Lower leg skin (tissue), 4 donors: ENCODE measurements at places on chromosomes 2 and 18.

GRCh38 chr2:228866044-228866443, 405.0 kb downstream of the PID1 start:
- DNase-seq = no peak

GRCh38 chr18:3689091-3689490, 239.1 kb downstream of the TGIF1 start:
- no peak for DNase-seq

DNA sequence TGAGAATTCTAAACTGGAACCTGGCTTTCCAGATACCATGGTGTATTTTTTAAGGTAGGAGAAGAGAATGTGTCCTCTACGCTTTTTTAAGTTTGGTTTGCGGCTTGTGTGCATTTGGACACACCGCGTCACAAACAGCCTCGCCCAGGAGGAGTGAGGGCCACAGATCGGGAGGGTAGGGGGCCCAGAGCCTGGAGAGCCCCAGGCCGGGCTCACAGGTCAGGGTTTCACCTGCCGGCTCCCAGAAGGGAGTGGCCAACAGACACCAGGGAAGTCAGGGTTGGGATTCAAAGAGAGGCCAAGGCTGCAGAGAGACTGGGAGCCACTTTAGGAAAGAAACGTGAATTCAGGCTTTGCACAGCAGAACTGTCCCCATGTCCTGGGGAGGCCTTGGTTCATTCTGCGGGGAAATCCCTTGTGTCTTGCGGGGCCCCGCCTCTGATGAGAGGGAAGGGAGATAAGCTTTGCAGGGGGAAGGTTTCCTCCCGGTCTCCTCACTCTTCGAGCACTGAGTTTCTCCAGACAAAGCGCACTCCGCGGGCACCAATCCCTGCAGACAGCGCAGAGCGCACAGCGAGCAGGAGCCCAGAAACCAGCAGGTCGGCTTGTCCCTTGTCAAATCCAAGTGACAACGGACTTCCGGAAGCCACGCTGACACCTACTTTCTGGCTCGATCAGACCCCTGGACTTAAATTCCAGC, 2.0 kb upstream of the TUBB6 start:
- DNase-seq = no peak

- no peak for DNase-seq
These were observed 37.7 kb downstream of the ZNF407 start for GRCh38 chr18:74635224-74635975.

- no peak for DNase-seq
These were observed 183.8 kb upstream of the CTAGE1 start for GRCh38 chr18:22601481-22601880.

DNA sequence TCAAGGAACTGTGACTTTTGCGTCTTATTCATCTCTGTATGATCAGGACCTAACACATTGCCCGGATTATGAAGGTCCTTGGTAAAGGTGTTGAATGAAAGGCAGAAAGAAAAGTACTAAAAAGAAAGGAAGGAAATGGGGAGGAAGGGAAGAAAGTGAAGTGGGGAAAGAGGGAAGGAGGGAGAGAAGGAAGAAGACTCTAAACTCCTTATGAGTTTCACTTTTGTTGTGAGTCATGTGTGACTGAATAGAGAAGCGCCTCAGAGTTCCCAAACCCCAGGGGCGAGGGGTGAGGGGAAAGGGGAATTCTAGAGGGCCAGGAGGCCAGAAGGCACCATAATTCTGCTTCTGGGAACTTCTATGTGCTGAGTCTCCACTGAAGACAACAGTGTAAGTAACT, 30.9 kb upstream of the OSBPL6 start:
- DNase-seq = no peak

- no peak for DNase-seq
These were observed 466.0 kb upstream of the TNP1 start for GRCh38 chr2:217325816-217326215.

GRCh38 chr2:68741805-68742306, 7.2 kb downstream of the ARHGAP25 start:
- DNase-seq = peak; percentile 80

DNA sequence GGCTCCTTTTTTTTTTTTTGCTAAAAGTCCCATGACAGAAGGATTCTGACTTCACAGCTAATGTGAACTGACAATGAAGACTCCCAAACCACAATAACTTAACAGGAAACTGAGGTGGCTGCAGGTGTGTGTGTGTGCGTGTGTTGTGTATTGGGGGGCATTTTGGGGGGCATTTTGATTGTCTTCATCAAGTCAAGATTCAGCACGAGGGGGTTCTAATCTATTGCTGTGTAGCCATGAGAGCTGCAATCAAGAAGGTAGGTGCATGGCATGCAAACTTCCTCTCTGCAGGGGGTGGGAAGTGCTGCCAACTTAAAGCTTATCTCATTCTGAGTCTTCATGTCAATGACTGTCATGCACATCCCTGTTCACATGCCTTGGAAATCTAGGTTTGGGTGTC, 25.2 kb downstream of the SPRED2 start:
- no peak for DNase-seq

DNA sequence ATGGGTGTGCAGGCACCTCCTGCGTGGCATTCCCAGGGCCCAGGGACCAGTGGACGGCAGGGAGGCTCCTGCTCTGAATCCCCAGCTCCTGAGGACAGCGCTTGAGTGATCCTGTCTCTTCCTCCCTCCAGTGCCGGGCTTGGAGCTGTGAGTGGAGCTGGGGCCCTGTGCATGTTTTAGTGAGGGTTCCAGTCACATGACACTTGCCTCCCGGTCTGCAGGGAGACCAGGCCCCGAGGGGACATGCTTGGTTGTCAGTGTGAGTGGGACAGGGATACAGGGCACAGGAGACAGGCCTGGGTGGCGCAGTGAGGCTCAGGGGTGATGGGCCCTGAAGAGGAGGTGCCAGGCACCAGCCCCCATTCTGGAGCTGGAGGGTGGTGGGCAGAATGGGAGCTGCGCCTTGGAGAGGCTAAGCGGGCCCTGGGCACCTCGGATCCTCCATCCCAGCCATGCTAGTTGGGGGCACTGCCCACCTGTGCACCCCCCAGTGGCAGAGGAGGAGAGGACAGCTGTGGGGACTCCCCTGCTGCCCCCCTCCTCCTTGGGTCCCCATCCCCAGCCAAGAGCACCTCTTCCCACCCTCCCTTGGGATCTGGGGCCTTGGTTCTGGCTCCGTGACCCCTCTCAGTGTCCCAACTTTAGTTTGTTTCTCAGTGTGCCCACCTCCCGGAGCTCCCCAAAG, 12.0 kb downstream of the ARHGEF4 start:
- no peak for DNase-seq

- DNase-seq = no peak
These were observed 61.1 kb downstream of the ASB1 start for GRCh38 chr2:238487652-238488346.

DNA sequence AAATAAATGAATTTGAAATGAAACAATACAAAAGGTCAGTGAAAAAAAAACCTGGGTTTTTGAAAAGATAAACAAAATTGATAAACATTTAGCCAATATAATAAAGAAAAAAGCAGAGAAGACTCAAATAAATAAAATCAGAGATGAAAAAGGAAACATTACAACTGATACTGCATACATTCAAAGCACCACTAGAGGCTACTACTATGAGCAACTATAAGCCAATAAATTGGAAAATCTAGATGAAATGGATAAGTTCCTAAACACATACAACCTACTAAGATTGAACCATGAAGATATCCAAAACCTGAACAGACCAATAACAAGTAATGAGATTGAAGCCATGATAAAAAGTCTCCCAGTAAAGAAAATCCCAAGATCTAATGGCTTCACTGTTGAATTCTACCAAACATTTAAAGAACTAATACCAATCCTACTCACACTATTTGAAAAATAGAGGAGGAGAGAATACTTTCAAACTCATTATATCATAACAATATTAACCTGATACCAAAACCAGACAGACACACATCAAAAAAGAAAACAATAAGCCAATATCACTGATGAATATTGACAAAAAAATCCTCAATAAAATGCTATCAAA, 80.8 kb upstream of the CERS6 start:
- no peak for DNase-seq

DNA sequence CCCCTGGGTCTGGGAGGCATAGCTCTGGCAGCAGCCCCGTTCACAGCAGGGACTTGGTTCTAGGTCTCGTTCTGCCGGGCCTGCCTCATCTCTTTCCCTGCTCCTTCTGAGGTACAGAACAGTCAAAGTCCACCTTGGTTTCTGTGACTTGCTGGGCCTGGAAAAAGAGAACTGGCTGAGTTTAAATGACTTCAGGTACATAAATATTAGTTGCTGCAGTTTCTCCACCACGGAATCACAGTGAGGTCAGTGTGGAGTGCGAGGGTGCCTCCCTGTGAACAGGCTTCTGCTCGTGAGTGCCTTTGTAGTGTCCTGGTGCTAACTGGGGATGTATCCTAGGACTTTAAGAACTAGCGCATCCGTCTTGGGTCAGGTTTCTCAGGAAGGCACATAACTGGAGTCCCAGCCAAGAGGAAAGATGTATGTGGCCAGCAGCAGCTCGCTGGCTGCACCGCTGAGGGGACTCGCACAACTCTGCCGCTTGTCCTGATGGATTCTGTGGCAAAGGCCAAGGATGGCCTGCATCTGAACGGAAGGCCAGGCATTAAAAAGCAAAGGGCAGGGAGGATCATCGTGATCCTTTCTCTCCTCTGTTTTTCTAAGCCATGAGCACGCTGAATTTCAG, 188.6 kb downstream of the SH3RF3 start:
- DNase-seq = no peak

GRCh38 chr18:36993068-36993467, 164.1 kb downstream of the KIAA1328 start:
- no peak for DNase-seq

- no peak for DNase-seq
These were observed 25.8 kb downstream of the TTC21B start for GRCh38 chr2:165927774-165928173.

- DNase-seq = no peak
These were observed 155.1 kb downstream of the SMAD7 start for GRCh38 chr18:48795696-48796095.

DNA sequence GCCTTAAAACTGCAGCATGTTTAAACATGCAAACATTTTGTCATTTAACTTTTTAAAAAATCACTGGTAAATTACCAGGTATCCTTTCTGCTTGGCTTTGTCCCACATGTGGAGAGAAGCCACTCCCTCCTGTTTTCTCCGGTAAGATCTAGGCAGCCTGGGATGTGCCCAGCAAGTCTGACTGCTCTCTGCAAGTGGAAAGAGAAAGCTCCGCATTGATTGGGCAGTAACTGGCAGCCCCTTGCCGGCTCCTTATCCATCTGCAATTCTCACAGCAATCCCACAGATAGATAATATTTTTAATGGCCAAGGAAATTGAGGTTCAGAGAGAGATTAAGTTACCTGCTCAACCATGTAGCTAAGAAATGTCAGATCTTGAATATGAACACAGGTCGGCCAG, 136.1 kb downstream of the TMEM200C start:
- no peak for DNase-seq

GRCh38 chr2:20514596-20515269, 67.9 kb downstream of the RHOB start:
- no peak for DNase-seq

DNA sequence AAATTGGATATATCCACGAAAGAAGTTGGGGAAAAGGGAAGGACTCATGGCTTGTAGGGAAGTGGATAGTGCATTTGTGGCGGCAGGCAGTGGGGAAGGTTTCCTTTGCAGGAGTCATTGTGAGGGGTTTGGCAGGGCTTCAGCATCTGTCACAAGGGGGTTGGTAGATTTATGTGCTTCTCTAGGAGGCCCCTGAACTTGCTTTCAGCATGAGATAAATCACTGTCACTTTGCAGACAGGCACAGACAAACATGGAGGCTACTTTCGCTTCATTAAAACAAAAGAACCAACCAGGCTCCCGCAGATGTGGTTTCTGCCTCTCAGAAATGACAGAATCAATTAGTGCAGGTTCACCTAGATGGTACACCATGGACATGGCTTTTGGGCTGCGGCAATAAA, 340.7 kb downstream of the TGIF1 start:
- no peak for DNase-seq

GRCh38 chr2:203683932-203684556, 22.4 kb upstream of the CD28 start:
- no peak for DNase-seq

- DNase-seq = peak; percentile 91
These were observed 29.4 kb downstream of the HADHB start for GRCh38 chr2:26274058-26274613.

DNA sequence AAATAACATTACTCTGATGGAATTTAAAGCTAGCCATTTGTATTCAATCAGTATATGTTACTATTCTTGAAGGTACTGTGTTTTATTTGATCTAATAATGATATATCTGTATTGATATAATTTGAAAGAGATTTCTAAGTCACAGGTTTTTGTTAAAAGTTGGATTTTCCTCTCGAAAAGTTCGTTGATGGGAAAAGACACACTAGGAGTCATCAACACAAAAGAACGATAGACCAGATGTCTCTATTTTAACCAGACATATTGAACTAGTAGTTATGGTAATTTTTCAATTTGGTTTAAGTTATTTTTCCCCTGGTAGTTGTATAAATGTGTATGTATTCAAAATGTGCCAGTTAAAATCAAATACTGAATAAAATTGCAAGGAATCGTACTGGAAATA, 2.5 kb downstream of the ASXL3 start:
- DNase-seq = no peak

DNA sequence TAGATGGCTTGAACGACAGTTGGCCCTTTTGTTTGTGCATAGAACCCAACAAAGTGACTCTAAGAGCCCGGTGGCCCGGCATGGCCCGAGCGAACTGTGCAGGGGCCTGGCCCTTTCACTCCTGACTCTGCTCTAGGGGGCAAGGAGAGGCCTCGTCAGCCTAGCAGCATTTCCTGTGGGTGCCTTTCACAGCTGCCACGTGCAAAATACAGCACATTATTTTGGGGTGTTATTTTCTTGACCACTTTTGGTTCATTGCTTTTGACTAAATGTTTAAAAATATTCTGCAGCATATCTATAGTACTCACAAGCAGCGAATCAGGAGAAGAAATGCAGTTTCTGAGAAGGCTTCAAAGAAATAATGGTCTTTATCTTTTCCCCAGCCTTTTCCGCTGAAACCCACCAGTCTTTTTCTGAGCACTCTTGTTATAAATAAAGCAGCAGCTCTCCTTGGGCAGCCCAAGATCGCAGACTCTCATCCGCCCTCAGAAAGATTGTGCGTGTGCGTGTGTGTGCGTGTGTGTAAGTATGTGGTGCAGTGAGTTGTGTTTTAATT, 31.3 kb downstream of the DGKD start:
- no peak for DNase-seq

DNA sequence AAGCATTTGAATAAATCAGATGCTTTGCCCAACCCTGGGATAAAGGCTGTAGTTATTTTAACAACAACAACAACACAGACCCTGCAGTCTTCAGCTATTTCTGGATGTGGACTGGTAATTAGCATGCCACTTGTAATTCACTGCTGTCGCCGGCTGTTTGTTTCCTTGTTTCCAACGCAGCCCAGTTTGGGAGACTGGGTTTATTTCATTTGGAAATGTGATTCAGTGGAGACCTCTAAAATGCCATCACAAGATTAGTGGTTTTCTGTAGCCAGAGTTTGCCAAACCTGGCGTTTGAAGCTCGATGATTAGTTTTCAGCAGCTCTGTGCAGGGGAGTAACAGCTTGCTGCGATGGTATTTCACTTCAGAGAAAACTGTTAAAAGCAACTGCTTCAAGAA, 83.5 kb downstream of the LDLRAD4 start:
- no peak for DNase-seq

- no peak for DNase-seq
These were observed 40.9 kb upstream of the CCDC88A start for GRCh38 chr2:55460562-55460961.
